ENCODE measurements at places on chromosomes 4 and X.

DNA sequence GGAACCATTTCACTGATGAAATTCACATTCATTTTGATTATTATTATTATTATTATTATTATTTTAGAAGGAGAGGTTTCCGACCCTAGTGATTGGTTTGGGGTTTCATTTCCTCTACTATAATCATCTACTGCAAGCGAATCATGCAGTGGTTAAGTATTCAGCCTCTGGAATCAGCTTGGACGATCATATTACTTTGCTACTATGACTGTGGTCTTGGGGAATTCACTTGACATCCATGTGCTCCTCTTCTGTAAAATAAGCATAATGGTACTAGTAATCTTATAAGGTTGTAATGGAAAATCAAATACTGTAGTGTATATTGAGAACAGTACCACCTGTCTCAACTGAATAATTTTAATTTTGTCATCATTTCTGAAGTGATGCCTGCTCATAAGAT is 132.1 kb upstream of the SLC4A4 start:
- no peak for DNase-seq

DNA sequence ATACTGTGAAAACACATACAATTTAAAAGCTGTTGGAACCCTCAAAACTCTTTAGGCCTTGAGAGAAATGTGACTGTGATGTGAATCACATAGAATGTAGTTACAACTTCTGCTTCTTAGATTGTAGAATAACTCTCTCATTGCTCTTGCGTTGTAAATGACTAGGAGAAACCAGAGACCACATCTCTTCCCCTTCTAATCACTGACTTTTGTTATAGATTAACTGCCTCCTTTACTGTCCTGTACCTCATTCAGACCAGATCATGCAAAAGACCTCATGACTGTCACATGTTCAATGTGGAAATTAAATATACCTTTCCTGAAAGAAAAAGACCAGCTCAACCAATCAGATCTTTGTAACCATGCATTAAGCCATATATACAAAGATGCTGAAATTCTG is 43.2 kb upstream of the NEIL3 start:
- no peak for DNase-seq

GRCh38 chr4:6316461-6317003 is 46.9 kb downstream of the WFS1 start:
- no peak for DNase-seq

- DNase-seq = no peak
These were observed 432.3 kb downstream of the GALNTL6 start for GRCh38 chr4:172245516-172245915.

DNA sequence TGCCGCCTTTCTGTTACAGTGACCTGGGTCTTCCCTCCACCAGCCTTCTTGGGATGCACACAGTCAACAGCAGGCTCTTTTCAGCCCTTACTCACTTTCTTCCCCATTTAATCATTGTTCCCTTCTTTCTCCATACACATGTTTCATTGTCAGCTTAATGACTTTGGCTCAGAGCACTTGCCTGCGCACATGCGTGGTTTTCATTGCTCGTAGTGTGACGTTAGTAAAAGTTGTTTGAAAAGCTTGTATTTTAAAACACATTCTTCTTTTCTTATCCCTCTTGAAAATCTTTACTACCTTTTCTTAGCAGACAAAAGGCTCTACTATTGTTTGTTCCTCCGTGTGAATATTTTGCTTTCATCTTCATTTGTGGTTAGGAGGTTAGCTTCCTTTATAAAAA is 19.7 kb upstream of the SCOC start:
- no peak for DNase-seq

- no peak for DNase-seq
These were observed 1360.0 kb downstream of the TECRL start for GRCh38 chr4:63049278-63049677.

GRCh38 chr4:61531188-61531587 is 331.1 kb downstream of the ADGRL3 start:
- DNase-seq = no peak

DNA sequence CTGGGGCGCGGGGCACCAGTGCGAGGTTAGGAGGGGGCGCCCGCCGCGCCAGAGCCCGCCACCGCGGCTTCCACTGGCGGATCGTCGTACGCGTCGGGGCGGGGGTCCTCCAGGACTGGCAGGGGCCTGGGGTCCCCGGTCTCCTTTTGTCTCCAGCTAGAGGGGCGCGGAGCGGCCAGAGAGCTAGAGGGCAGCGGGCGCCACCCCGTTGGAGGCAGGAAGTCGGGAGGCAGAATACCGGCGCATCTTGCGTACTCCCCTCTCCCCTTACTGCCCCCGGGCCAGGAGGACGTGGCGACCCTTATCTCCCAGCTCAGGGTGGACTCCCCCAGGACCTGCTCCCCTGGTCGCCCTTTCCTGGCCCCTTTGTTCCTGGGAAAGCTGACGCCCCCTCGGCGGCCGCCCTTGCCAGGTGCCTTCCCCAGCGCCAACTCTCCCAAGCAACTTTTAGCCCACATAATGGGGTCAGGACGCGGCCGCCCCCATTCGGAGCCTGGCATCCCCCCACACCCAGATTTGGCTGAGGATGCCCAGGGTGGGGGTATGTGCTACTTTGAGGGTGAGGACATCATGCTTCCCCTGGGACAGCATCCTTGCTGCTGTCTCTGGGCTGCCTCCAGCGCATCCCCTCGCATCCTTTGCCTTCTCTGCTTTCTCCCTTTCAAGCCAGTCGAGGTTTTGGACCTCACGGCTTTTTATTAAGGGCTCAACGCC is 933 bp downstream of the CNKSR2 start:
- DNase-seq = peak; percentile 28

DNA sequence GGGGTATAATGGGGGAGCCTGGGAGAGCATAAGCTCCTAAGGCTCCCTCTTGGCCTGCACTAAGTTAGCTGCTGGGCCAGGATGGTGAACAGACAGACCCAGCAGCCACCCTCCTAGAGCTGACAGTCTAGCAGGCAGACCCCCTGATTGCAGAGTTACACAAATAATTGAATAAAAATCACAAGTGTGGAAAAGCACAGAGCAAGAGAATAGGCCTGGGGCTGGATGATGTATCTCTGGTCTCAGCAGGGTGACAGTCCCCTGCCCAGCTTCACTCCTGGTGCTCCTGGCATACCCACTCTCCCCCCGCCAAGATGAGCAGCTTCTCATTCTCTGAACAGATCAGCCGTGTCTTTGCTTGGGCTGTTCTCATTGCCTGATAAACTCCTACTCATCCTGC is 86.1 kb upstream of the STX18 start:
- no peak for DNase-seq

GRCh38 chrX:38342853-38343778 is 9.3 kb upstream of the OTC start:
- DNase-seq = no peak

DNA sequence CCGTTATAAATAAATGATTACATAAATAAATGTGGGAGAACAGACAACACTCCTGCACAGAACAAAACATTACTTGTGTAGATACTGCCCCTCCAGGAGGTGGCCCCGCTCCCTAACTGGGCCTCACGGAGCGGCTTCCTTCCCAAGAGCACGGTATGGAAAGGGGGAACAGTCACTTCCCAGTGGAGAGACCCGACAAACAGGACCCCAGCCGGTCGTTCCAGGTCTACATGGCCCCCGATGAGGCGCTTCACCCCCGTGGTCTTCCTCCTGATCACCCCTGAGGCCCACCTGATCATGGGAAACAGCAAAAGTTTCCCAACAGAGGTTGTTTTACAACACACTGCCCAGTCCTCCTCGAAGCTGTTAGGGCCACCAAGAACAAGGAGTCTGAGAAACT is 6.6 kb upstream of the SLC6A8 start:
- DNase-seq = no peak

DNA sequence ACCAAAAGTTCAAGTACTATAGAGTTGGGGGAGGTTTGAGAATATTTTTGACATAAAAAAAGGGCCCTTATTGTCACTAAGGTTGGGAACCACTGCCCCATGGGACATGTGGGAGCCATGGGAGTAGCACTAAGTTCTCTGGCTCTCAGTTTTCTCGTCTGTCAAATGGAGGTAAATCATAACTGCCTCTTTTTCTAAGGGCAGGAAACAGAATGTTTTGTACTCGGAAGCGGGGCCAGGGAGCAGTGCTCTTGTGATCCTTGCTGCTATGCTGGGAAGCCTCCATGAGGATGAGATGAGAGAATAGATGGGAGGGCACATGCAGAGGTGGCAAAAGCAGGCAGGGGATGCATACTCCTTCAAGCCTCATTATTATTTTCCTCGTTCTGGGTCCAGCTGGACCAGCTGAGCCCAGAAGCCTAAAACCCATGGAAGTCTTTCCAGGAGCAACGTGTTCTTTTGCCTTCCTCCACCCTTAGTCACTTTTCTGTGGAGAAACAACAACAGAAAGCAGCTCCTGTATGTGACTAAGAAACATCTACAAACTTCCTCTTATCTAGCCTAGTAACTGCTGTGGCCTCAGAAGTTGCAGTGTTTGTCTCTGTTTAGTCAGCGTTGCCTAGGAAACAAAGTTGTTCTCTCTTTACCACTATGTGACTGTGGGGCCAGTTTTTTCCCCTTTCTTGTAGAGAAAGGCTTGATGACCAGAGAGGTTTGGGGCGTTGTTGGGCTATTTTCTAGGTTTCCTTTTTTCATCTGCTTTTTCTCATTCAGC is 64.8 kb downstream of the TSC22D3 start:
- DNase-seq = peak; percentile 31

GRCh38 chr4:94175553-94176261 is 32.0 kb upstream of the SMARCAD1 start:
- DNase-seq = no peak

DNA sequence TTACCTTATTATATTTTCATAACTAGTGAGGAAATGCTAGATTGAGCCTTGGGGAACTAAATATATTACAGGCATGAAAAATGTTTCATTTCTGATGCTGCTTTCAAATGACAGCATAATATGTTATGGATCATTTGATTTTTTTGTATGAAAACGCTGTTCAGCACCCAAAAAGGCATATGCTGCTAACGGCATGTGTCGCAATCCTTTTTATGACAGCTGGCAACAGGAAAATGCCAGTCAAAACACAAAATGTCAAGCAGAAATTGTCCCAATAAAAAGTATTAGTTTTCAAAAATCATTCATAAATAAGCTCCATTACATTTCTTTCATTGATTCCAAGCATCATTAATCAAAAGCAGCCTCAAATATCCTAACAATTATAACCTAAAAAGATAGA is 1244.5 kb downstream of the PCDH7 start:
- DNase-seq = no peak
